ENCODE measurements at places on chromosomes 7 and 10.

DNA sequence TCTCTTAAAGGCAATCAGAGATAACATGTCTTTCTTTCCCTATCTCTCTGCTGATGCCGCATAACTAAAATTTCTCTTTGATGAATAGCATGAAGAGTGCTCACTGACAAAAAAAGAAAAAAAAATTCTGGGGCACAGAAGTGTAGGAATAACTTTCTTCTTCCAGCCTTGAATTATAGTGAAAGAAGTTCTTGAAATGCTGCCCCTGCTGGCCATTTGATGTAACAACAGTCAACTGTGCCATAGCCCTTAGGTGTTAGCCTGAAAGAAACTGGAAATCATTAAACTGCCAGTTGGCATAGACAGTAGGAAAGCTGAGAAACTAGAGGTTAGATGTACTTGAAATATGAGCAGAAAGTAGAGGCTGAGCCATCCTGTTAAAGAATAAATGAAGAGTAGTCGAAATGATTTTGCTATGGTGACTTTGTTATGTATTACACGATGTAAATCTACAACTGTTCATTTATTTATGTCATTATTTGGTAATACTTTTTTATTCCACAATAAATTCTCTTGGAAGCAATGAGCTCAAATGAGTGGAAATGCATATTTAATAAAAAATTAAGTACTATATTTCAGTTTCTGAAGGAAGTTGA, 48.3 kb upstream of the FAM171A1 start:
- DNase-seq: no peak

DNA sequence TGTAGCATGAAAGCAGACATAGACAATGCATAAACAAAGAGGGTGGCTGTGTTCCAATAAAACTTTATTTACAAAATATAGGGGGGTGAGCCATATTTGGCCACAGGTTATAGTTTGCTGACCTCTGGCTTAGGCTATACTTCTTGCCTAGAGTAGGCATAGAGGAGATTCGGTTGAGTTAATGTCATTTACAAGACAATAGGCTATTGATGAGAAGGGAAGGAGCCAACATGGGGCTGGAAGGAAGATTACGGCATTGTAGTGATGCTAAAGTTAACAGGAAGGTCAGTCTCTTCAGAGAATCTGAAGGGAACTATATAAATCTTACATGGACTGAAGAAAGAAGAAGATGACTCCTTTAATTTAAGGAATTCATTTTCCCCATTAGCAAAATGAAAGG, 463.5 kb downstream of the HTR7 start:
- no peak for DNase-seq

DNA sequence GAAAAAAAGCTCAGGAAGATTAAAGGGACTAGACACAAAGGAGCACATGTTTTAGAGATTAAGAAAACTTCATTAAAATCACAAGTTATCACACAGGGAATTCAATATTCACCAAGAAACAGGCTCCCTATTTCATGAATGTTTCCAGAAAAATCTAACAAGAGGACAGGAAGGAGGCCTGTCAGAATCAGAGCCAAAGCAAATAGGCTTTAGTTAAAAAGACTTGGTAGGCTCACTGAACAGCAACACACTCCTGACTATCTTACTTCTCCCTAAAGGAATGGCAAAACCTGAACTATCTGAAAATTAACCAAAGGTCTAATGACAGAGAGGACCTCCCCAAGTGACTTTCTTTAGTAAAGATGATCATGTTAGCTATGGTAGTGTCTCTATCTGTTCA, 188.3 kb upstream of the MEOX2 start:
- DNase-seq: no peak

DNA sequence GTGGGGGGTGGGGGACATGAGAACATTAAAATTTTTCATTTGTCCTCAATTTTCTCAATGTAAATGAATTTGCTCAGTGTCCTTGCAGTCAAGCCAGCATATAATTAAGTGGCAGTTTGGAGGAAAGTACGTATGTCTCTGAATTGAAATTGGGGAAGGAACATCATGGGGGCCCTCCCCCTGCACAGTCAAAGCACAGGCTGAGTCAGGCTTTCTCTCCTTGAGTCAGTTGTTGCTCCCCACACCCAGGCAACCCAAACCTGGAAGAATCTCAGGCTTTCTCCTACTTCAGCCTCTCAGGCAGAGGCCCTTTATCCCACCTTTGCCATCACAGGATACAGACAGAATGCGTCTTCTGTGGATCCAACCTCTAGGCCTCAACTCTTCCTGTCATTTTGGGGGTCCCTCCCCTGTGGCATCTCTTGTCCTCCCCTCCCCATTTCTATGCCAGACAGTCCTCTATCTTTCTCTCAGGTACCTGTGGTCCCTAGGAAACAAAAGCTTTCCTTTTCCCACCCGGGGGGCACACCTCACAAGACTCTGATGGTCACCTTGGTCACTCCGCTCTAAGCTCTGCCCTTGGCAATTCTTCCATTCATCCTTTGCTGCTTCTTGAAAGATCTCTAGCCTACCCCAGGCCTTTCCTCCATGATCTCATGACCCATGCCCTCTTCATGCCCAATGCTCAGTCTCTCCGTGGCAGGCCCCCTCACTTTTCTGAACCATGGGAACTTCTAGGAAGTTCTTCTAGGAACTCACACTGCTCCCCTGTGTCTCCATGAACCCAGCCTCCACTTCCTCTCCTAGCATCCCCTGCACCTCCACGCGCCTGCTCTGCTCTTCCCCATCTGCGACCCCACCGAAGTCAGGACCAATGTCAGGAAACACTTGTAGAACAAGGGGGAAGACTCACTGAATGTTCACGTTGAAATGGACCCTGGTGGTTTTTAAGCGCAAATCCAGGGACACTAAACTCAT, 40.4 kb downstream of the CREB3L2 start:
- DNase-seq: no peak

- DNase-seq: no peak
Observed at GRCh38 chr10:116664631-116665030, 43.9 kb downstream of the PNLIPRP2 start.

DNA sequence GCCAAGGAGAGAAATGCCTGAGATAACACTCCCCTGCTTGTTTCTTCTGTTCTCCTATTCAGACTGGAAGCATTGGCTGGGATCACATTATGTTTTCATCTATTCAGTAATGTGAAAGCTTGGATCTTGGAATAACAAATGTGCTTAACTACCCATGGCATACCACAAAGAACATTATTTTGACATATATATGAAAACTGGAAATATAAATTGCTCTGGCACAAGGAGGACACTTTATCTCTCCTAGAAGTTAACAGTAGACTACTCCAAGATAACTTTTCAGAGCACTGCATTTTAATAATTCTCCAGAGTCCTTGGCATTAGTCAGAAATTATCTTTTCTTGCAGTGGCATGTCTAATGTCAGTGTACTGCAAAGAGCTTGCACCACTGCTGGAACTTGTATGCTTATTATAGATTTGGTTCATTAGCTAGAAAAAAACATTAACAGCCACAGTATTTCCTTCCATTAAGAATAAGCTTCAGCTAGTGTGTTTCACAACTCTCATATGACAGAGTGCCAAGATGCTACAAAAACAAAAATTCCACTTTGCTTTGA, 169.3 kb upstream of the LRRN3 start:
- DNase-seq: no peak

- peak; percentile 76 for DNase-seq
Observed at GRCh38 chr7:71733107-71733870, 601.3 kb downstream of the GALNT17 start.

DNA sequence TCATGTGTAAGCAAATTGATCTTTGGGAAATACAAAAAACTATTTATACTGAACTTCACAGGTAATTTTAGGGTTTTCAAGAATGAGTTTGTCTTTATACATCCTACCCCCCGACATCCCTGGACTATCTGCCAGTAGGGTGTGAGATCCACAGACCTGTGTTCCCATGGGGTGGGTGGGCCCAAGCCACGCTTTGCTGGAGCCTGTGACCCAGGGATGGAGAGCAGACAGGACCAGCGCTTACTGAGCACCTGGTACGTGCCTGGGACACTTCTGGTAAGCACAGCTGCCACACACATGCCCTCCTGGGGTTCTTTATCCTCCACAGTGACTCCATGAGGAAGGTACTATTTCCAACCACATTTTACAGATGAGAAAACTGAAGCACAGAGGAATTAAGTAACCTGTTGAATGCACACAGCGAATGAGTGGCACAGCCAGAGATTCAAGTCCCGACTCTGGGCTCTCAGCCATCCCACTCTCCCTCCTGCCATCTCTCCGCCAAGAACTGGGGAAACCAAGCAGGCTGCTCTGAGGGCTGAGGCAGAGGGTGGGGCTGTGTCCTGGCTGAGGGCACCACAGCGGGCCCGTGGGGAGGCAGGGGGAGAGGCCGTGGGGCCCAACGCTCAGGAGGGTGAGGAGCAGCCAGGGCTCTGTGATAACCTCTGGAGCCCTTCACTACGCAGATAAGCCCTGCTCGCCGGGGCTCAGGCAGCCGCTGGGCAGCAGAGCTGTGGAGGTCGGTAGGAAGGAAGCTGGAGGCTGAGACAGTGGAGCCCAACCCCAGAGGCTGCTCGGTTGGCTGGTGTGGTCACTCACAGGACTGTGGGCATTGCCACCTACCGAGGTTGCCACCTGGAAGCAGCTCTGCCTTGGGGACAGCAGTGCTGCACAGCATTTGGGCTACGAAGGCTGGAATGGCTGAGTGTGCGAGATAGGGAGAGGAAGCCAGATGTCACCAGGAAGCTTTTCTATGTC, 124.2 kb downstream of the ARHGAP22 start:
- DNase-seq: no peak

DNA sequence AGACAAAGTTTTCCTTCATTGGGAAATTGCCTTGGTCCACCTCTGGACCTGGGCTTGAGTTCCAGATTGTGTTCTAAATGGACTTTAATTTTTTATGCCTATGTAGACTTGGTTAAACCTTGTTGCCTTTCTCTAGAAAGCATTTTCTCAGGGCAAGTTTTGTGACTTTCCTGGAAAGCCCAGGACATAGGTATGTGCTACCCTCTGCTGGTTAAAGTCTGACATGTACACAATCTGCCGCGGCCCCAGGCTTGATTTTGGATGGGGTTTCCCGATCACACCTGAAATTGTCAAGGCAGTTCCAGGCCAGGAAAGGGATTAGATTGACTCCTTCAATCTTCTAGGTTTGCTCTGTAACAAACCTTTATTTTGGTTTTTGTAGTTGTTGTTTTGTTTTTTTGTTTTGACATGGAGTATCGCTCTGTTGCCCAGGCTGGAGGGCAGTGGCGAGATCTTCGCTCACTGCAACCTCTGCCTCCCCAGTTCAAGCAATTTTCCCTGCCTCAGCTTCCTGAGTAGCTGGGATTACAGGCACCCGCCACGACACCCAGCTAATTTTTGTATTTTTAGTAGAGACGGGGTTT, 14.1 kb upstream of the AKR1B10 start:
- peak; percentile 13 for DNase-seq

Data from NCI-H1930 (cell line).